ENCODE measurements at places on chromosomes 6 and 20. TPM values are rescaled to one million over a fixed set of nuclear protein-coding genes. Genes with fewer than 3 reads are reported as not detected.

The DDX27 gene
- 16.5 TPM for total RNA-seq

GRCh38 chr6:6915813-6916547, 191.8 kb upstream of the RREB1 start:
- H3K27me3 ChIP-seq, result no peaks in the 10 kb centered on the region
- H3K4me3 ChIP-seq, result peak overlapping the region; percentile 43

DNA sequence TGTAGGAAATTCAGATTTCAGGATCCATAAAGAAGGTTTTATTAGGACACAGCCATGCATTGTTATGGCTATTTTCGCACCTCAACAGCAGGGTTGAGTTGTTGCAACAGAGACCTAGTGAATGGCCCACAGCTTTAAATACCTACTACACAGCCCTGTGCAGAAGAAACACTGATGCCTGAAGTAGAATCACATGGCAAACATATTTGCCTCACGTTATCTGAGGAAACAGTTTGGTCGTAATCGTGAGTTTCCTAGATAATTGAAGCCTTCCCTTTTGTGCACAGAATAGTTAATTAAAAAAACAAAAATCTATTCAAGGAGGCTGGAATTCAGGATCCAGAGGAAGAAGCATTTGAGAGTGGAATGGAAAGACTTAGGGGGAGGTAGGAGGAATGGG, 55.1 kb downstream of the GCNT2 start:
- no peaks in the 10 kb centered on the region for H3K4me1 ChIP-seq
- no peak overlapping the region for H3K27ac ChIP-seq
- H3K36me3 ChIP-seq, result no peaks in the 10 kb centered on the region

- H3K27me3 ChIP-seq, result no peaks in the 10 kb centered on the region
- H3K4me1 ChIP-seq, result no peaks in the 10 kb centered on the region
- H3K27ac ChIP-seq, result no peak overlapping the region
- no peaks in the 10 kb centered on the region for H3K36me3 ChIP-seq
- no peak for DNase-seq
- no peak overlapping the region for H3K4me3 ChIP-seq
These were observed 624.7 kb downstream of the CD109 start for GRCh38 chr6:74320715-74321114.

DNA sequence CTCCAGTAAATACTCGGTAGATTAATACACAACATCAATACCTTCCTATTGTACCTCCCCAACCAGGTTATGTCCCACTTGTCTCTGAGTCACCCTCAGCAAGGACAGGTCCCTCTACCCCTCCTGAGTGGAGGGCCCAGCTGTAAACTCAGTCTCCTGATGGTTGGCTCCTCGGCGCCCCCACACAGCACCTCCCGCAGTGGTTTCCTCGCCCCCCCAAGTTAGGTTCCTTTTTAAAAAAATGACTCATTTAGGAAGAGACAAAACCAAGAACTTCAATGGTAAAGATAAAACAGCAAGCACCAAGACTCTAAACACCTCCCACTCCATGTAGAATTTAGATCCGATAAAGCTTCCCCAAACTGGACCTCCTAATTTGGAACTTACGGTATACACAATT, 83.5 kb downstream of the TRERF1 start:
- peaks cover 86% of the 10 kb centered on the region for H3K4me1 ChIP-seq
- H3K36me3 ChIP-seq, result no peaks in the 10 kb centered on the region
- H3K27me3 ChIP-seq, result no peaks in the 10 kb centered on the region

GRCh38 chr20:16321291-16321690, 252.0 kb downstream of the KIF16B start:
- no peak for DNase-seq
- H3K4me1 ChIP-seq, result no peaks in the 10 kb centered on the region
- no peaks in the 10 kb centered on the region for H3K27me3 ChIP-seq
- H3K27ac ChIP-seq, result no peak overlapping the region
- H3K36me3 ChIP-seq, result no peaks in the 10 kb centered on the region

All from heart right ventricle (tissue), 16 donors.